Stomach (tissue), 19 donors: ENCODE measurements at places on chromosomes 3 and 15. TPM values are rescaled to one million over a fixed set of nuclear protein-coding genes. Genes with fewer than 3 reads are reported as not detected.

The KBTBD13 gene
- not detected for total RNA-seq

The RHOV gene
- 3.2 TPM for total RNA-seq

- H3K4me3 ChIP-seq: no peak overlapping the region
- peaks cover 9% of the 10 kb centered on the region for H3K4me1 ChIP-seq
- no peaks in the 10 kb centered on the region for H3K36me3 ChIP-seq
- peak overlapping the region; percentile 81 for H3K27ac ChIP-seq
- no peaks in the 10 kb centered on the region for H3K27me3 ChIP-seq
Measured at GRCh38 chr3:125128861-125129501, 73.2 kb upstream of the HEG1 start.

DNA sequence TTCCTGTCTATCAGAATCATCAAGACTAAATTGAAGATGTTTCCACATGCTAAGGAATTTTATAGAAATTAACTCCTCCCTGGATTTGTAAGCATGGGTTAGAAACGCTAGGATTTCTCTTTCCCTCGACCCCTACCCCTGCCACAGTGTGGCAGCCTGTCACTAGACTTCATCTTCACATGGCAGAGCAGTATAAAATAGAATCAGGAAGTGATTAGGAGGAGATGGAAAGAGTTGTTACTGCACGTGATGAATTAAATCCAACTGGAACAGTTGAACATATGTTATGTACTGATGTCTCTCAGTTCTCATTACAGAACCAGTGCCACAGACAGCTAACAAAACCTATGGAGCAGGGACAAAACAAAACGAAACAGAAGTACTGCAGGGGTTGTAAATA is 130.0 kb upstream of the BNIP2 start:
- H3K27me3 ChIP-seq: peaks cover 15% of the 10 kb centered on the region
- H3K4me3 ChIP-seq: no peak overlapping the region
- DNase-seq: no peak
- H3K36me3 ChIP-seq: no peaks in the 10 kb centered on the region

- H3K4me3 ChIP-seq: no peak overlapping the region
- H3K36me3 ChIP-seq: no peaks in the 10 kb centered on the region
- no peak for DNase-seq
- no peaks in the 10 kb centered on the region for H3K27me3 ChIP-seq
Measured at GRCh38 chr3:165336786-165337185, 140.6 kb upstream of the SLITRK3 start.

- H3K4me3 ChIP-seq: no peak overlapping the region
- no peaks in the 10 kb centered on the region for H3K27me3 ChIP-seq
- H3K36me3 ChIP-seq: no peaks in the 10 kb centered on the region
- H3K4me1 ChIP-seq: no peaks in the 10 kb centered on the region
Measured at GRCh38 chr3:107877936-107878335, 212.9 kb downstream of the CD47 start.

- no peak overlapping the region for H3K27ac ChIP-seq
- H3K4me3 ChIP-seq: no peak overlapping the region
- no peaks in the 10 kb centered on the region for H3K4me1 ChIP-seq
- no peak for DNase-seq
- H3K36me3 ChIP-seq: no peaks in the 10 kb centered on the region
- H3K27me3 ChIP-seq: no peaks in the 10 kb centered on the region
Measured at GRCh38 chr3:163632722-163633121, 1445.6 kb downstream of the SI start.

- no peaks in the 10 kb centered on the region for H3K27me3 ChIP-seq
- no peak overlapping the region for H3K4me3 ChIP-seq
Measured at GRCh38 chr15:96122077-96123027, 208.1 kb upstream of the NR2F2 start.
